ENCODE measurements at places on chromosomes 5 and 9.

DNA sequence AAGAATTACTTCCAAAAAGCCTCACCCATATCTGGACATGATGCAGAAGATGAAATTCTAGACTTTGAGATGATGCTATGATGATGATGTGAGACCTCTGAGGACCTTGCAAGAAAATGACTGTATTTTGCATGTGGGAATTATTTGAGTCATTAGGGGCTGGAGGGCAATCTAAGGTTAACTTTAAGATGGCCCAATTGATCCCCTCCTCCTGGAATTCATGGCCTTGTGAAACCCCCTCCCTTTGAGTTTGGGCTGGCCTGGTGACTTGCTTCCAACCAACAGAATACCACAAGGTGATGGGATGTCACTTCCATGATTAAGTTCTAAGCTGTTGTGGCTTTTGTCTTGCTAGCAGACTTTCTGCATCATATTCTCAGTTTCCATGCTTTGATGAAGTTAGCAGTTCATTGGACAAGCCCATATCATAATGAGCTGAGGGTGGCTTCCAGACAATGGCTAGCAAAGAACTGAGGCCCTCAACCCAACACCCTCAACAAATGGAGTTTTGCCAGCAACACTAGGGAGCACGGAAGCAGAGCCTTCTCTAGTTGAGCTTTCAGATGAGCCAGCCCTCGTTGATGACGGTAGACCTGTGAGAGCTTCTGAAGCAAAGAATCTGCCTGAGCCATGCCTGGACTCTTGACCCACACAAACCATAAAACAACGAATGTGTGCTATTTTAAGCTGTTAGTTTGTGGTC lies 7.4 kb upstream of the AMACR start:
- DNase-seq: no peak

DNA sequence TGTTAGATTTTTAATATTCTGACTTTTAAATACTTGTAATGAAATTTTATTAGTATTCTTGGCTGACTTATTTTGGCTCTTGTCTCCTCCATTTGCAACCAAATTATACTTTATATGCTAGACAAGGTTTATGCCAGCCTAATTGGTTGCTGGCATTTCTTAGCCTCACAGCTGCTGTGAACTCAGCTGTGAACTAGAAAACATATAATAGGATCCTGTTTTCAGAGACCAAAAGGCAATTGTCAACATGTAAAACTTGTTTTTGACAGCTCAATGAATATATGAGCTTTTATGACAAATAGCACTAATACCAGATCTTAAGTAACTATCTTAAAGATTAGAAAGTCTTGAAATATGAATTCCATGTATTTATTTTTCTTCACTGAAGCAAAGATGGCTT lies 25.9 kb downstream of the KIF2A start:
- DNase-seq: no peak

GRCh38 chr9:12847561-12847960 lies 72.7 kb downstream of the LURAP1L start:
- no peak for DNase-seq

GRCh38 chr9:109816490-109816889 lies 36.5 kb downstream of the PALM2AKAP2 start:
- no peak for DNase-seq

GRCh38 chr5:170630711-170631141 lies 126.9 kb downstream of the KCNIP1 start:
- DNase-seq: peak; percentile 68

DNA sequence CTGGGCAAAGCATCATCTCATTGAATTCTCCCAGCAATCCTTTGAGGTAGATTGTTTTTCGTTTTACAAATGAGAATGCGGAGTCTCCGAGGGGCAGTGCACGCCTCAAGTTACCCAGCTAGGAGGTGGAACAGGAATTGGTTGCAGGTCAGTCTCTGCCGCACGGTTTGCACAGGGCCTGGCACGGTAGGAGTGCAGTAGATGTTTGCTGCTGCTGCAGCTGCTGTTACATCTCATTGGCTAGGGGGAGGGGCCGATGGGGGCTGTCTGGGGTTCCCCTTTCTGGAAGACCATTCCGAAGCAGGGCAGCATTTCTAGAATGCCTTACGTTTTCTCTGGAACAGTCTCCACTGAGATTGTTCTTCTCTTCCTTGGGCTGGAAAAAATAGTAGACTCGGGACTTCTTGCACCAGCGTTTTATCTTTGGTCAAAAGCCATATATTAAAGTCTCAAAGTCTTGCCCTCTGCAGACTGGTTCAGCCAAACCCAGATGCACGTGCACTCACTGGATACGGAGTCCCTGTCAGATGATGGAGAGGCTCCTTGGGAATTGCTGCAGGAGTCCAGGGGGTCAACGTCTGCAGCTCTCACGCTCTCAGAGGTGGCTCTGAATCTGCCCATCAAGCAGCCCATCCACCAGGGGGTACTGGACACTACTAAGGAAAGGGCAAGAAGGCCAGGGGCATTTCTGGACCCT lies 1.2 kb downstream of the USP20 start:
- DNase-seq: peak; percentile 72

GRCh38 chr9:5511935-5512580 lies 1.7 kb downstream of the PDCD1LG2 start:
- no peak for DNase-seq

DNA sequence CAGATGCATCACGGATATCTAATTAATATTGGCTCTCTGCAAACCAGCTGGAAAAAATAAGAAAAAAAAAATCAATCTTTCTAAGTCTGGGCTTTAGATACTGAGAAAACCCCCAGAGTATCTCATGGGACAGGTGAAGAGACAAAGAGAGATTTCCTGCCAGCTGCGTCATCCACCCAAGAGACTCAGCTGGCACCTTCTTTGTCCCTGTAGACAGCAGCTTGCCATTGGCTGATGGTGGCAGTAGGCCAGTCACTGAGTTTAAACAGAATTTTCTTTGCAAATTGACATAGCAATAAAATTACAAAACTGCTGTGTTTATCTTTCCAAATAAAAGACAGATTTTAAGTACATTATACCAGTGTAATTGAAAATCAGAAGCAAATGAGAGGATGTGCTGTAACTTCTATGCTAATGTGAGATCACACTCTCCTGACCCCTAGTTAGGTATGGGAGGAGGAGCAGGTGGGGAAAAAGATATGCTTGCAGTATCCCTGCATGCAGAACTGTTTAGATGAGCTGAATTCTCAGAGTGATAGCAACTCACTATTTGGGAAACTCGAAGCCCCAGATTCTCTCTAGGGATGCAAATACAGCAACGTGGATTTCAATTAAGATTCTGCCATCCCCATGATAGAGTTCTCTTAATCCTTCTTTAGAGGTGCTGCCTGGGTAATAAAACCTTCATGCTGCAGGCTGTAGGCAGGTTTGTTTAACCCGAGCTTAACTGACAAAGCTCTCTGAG lies 72.2 kb downstream of the NMUR2 start:
- no peak for DNase-seq

DNA sequence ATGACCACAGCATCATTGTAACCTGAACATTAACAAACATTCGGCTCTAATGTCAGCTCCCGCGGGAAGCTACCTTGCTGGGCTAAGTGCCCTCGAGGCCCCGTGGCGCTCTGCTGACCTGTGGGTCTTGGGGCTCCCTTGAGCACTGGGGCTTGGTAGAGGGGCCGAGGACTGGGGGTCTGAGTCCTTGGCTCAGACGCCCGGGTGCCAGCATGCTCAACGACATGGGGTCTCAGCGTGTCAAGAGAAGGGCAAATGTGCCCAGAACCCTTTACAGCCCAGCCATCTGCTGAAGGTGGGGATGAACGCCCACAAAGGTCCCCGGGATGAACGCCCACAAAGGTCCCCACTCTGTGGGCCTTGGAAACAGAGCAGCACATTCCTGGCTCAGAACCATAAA lies 39.7 kb upstream of the SARDH start:
- no peak for DNase-seq

DNA sequence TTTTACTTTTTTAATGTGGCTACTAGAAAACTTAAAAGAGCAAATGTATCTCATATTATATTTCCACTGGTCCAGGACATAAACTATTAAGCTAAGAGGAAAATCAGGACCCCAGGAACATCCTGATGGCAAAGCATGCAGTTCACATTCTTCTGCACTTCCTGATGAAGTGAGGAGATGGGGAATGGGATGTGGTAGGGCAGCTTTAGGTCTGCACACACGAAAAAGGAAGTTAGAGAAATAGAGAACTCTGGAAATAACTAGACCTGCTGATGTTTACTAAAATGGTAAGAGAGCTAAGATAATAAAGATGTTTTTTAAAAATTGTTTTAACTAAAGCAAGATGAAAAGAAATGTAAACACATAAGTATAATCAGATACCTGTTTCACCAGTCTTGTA lies 39.7 kb upstream of the NIPBL start:
- DNase-seq: no peak

DNA sequence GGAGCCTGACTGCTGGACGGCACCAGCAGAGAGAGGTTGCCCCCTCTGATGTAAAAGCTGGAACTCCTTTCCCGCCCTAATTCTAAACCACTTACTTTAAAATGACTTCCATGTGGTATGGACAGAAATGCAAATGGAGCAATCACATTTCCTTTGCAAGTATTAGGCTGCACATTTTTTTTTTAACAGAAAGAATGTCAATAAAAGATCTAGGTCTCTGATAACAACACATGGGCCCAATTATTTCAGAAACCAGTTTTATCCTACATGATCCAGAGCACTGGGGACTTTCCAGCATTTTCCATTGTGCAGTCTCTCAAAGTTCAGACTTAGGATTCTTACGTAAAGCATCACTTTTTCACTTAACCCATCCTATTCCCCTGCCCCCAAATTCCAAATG lies 203.7 kb downstream of the NXNL2 start:
- DNase-seq: no peak

- DNase-seq: no peak
Observed at GRCh38 chr9:115039516-115040120, 78.3 kb downstream of the TNC start.

- DNase-seq: no peak
Observed at GRCh38 chr5:83568186-83568585, 96.6 kb downstream of the VCAN start.

DNA sequence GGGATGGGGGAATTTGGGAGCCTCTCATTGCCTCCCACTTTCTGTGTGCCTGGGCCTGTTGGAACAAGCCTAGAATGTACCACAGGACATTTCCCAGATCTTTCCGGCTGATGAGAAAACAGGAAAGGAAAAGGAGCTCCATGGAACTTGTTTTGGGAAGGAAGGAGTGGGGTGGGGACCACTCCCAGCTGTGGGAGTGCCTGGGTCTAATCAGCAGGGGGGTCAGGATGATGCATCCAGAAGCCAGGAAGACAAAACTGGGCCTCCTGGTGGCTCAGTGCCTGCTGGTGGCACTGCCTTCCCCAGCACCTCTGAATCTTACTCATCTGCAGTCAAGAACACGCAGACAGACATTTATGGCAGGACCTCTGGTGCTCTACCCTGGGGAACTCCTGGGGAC lies 2.8 kb downstream of the SMIM33 start:
- DNase-seq: peak; percentile 45

GRCh38 chr5:1277781-1278180 lies 17.1 kb downstream of the TERT start:
- no peak for DNase-seq

DNA sequence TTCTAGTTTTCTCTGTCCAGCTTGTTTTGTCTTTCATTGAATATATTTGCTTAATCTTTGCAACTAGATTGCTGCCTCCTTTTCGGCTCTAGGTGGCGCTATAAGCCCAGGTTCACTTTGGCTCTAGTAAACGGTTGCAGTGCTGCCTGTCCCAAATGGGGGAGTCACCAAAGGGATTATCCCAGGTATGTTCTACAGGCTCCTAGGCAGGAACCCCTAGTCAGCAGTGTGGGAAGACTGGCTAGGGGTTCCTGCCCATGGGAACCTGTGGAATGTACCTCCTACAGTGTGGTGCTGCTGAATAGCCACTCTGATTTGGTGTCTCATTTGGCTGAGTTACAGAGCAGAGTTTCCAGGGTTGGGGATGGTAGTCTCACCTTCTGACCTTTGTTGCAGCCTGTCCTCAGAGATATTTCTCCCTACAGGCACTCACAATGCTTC lies 85.2 kb downstream of the ARSB start:
- DNase-seq: peak; percentile 70

DNA sequence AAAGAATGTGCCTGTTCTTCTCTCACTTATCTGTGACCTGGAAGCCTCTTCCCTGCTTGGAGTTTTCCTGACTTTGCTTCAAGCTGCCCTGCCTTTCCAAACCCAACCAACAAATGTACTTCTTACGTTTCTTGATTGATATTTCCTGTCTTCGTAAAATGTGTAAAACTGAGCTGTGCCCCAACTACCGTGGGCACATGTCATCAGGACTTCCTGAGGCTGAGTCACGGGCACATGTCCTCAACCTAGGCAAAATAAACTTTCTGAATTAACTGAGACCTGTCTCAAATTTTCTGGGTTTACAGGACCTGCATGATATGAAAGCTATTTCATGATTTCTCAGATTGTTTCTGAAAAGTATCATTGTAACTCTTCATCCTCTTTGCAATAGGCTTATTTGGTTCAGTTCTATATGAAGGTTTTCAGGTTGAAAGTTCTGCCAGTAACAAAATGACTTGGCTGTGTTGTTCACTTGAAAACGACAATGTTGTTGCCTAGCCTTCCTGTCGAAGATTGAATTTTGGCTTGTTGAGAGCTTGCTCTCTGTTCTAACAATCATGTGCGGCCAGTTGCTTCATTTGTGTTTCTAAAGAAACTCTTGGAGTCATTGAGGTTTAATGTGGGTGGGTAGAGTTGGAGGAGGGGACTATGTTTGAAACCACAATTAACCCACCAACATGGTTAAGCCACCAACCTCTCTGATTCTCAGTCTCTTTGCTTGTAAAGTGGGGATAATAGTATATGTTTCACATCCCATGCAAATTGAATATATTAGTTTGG lies 145.6 kb downstream of the FBXL7 start:
- DNase-seq: no peak

DNA sequence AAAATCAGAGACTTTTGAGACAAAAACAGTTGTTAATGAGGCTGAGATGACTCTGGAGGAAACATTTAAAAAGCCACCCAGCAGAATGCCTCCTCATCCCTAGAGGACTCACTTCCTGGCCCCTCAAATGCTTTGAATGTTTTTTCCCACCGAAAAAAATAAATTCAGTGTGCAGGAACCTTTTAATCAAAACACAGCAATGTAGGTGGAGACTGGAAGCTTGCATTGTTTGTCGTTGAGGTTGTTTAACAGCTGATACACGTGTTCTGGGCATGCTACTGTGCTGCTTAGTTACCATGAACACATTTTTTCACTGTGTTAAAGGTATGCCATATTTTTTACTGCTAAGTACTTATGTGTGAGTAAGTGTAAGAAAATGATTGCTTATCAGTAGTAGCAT lies 65.7 kb upstream of the ADCY2 start:
- no peak for DNase-seq

- no peak for DNase-seq
Observed at GRCh38 chr9:38675211-38675610, 44.7 kb downstream of the FAM240B start.

GRCh38 chr9:72728031-72728770 lies 206.8 kb downstream of the TMC1 start:
- no peak for DNase-seq

DNA sequence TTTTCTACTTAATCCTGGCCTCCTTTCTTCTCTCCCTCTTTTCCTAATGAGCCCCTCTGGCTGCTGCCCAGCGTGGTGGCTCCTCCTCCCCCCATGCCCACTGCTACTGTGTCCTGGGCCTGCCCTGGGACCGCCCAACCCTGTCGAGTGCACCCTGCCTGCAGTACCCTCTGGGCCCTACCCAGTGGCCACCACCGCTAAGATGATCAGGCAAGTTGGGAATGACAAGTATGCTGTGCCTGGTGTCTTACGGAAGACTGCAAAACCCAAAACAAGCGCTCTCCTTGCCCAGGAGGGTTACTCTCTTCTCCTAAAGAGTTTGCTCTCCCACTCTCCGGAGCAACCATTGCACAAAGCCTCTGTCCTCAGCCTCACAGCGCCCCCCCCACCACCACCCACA lies 273.7 kb downstream of the SYK start:
- no peak for DNase-seq

GRCh38 chr9:15469406-15469805 lies 41.4 kb downstream of the PSIP1 start:
- no peak for DNase-seq
